ENCODE measurements at places on chromosomes 11 and 22. TPM values are rescaled to one million over a fixed set of nuclear protein-coding genes. Genes with fewer than 3 reads are reported as not detected.

Gene OSBPL5
- total RNA-seq = 22.4 TPM

Gene SPDYC
- not detected for total RNA-seq

Gene HEPN1
- not detected for total RNA-seq

Gene CCDC81
- 5.1 TPM for total RNA-seq

Gene CAPN5
- 17.8 TPM for total RNA-seq

Gene PIH1D2
- total RNA-seq = 4.5 TPM

Gene OR51I1
- 0.63 TPM for total RNA-seq

Gene SPINDOC
- 8.2 TPM for total RNA-seq
